H54 (cell line): ENCODE measurements at places on chromosomes 11 and 22.

DNA sequence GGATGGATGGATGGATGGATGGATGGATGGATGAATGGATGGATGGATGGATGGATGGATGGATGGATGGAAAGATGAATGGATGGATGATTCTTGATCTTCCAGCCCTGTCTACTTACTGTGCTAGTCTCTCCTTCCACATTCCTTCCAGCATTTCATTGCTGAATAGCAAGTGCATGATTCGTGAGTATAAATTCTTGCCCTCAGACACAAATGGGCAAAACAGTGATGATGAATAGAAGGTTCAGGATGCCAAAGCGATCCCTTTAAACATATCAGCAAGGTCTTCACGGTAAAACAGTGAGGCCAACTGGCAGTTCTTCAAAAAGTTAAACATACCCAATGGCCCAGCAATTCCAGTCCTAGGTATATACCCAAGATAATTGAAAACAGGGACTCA, 400.2 kb downstream of the MN1 start:
- no peak for DNase-seq

DNA sequence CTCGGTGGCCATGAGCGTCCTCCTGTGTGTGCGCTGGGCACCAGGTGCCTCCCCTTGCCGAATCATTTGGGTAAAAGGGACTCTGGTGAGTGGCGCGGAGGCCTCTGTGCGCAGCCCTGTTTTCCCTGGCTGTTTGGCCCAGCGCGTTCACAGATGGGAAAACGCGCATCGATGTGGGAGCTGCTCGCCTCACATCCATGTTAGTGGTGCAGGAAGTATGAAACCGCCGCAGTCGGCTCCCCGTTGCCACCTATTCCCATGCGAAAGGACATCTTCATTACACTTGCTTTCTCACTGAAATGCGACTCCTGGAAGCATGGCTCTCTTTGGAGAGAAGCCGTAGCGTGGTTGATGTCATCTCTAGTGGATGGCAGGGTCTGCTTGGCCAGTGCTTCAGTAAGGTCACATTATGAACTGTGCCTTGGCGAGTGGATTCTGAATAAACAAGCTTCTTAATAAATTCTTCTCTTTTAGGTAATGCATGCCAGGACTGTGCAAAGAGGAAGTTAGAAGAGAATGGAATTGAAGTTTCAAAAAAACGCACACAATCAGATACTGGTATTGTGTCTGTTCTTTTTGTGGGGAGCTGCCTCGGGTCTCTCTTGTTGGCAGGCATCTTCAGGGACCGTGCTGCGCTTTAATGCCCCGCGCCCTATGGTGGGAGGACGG, 26.3 kb downstream of the FAM118A start:
- no peak for DNase-seq

- DNase-seq = no peak
Measured at GRCh38 chr22:46176508-46177003, 26.2 kb downstream of the PPARA start.

- DNase-seq = no peak
Measured at GRCh38 chr11:5546457-5546856, 1.9 kb downstream of the OR52H1 start.

DNA sequence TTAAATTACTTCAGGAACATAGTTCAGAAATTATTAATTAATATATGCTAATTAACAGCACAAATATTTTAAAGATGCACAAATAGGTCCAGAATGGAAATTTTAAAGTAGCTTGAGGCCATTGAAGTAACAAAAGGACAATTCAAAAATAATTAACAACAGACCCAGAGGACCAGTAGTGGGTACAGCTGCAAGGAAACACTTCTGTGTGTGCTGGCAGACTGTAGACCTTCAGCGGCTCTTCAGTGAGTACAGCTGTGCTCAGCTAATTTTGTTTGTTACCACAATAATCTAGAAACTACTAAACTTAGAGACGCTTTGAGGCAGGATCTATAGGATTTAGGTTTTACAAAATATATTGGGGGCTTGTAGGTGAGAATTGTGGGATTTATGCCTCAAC, 103.8 kb downstream of the GRIA4 start:
- no peak for DNase-seq

GRCh38 chr11:5574654-5575053, 6.0 kb upstream of the OR52B6 start:
- no peak for DNase-seq

DNA sequence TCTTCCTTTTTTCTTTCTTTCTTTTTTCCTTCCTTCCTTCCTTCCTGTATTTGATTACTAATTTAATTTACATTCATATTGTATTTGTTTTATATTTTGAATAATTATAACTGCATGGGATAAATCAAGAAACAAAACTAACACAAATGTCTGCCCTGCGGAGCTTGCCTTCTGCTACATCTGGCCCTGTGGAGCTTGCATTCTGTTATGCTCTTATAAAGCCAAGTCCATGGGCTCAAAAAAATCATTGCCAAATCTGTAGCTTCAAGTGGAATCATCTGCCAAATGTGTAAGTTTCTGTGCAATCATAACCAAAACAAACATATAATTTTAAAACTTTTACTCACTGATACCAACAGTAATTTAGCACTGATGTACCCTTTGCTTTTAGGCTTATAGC, 8.0 kb upstream of the OR52J3 start:
- DNase-seq = no peak

DNA sequence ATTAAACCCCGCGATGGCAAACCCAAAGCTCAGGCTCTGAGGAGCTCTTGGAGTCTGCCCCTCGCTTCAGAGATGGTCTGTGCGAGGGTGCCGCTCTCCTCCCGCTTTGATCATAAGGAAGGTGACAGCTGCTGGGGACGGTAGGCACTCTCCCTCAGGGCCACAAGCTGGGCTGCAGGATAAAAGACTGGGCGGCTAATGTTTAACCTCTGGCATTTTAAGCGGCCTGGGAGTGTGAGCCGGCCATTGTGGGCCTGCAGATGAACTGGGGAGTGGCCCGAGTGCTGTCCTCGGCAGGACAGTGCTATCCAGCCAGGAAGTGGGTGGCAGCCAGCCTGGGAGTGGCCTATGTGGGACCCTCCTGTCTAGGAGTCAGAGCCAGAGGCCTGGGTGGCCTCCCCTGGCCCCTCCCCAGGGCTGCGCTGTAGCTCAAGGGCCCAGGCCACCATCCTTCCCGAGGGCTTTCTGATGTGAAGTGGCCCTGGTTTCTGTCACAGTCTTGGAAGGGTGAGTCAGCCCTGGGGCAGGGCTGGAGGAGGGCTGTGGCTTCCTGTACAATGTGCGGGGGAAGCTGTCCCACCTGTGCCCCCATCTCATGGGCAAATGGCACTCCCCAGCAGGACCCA, 58.7 kb upstream of the PRODH start:
- DNase-seq = no peak

- DNase-seq = peak; percentile 76
Measured at GRCh38 chr22:45435544-45436139, 22.1 kb downstream of the RIBC2 start.

- peak; percentile 37 for DNase-seq
Measured at GRCh38 chr11:78420796-78421209, 3.2 kb upstream of the GAB2 start.

GRCh38 chr22:43682851-43683250, 129.3 kb downstream of the EFCAB6 start:
- no peak for DNase-seq

DNA sequence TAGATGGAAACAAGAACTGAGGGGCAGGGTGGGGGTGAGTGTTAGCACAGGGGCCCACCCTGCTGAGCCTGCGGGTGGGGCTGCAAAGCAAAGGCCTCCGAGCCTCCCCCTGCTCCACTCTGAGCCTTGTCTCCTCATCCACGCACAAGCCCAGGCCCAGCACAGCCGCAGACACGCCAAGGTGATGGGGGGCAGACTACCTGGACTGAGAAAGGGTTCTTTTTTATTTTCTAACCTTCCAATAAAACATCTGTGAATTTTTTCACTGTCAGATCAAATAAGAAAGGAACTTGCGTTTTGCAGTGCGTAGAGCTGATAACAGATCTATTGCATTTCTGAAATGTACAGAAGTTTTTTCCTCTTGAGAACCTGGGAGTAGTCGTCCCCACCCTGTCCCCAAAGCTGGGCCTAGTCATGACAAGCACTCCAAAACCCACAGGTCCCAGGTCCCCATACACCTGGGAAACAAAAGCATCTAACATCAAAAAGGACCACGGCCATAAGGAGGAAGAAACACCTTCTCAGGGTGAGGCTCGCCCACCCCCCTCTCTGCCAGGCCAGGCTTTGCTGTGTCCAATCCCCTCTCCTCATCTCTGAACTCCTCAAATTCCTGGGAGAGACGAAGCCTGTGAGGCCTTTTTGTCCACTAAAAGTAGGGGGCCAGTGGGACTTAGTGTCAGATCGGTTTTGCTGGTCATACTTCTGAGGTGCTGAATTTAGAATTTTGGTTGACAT, 22.7 kb upstream of the CD5 start:
- DNase-seq = no peak
